NCI-H1436 treated with DMSO at 0.1 percent for 48 hours (cell line): ENCODE measurements at places on chromosomes 16 and 17.

DNA sequence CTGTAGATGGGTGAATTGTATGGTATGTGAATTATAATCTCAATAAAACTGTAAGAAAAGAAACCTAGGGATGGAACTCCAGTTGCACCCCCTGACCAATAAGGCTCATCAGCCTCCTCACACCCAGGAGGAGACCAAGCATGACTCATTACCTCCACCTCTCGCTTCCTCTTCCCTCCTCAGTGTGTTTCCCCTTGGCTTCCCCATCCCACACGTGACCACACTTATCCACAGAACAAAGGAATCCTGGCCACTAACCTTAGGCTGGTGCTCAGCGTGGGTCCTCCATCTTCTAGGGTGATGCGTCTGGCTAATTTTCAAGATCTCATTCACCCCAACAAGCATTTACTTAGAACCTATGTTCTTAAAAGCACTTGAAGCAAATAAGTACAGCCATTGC lies 36.2 kb upstream of the MAP3K14 start:
- DNase-seq, result no peak

- no peak for DNase-seq
These were observed 536.9 kb downstream of the TMEM114 start for GRCh38 chr16:8053437-8053836.

- no peak for DNase-seq
These were observed 26.0 kb upstream of the MRC2 start for GRCh38 chr17:62601471-62601870.

DNA sequence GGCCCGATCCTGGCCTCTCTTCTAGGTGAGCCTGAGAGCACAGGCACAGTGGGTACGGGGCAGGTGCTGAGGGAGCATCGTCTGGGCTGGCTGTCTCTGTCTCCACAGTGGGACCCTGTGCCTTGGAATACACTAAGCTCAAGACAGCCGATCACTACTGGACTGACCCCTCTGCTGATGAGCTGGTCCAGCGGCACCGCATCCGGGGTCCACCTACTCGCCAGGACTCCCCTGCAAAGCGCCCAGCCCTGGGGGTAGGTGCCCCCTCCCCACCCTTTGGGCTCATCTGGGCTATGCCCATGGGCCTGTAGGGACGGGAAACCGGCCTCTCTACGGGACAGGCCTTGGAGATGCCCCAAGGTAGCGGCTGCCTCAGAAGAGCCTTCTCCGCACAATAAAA lies 25.6 kb downstream of the SGSM2 start:
- no peak for DNase-seq

- peak; percentile 9 for DNase-seq
These were observed 6.4 kb upstream of the GGT6 start for GRCh38 chr17:4566785-4567184.

DNA sequence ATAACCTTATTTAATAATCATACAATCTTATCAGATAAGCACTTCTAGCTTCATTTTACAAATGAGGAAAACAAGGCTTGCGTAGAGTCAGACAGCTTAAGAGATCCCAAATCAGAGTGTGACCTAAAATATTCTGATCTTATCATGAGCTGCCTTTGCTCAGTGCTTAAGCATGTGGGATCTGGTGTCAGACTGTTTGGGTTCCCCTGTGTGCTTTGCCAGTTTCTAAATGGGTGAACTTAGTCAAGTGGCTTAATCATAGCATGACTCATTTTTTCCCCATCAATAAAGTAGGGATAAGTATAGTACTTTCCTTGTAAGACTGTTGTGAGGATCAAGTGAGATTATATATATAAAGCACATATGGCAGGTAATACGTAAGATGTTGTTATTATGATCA lies 612.6 kb upstream of the C16orf82 start:
- peak; percentile 31 for DNase-seq

DNA sequence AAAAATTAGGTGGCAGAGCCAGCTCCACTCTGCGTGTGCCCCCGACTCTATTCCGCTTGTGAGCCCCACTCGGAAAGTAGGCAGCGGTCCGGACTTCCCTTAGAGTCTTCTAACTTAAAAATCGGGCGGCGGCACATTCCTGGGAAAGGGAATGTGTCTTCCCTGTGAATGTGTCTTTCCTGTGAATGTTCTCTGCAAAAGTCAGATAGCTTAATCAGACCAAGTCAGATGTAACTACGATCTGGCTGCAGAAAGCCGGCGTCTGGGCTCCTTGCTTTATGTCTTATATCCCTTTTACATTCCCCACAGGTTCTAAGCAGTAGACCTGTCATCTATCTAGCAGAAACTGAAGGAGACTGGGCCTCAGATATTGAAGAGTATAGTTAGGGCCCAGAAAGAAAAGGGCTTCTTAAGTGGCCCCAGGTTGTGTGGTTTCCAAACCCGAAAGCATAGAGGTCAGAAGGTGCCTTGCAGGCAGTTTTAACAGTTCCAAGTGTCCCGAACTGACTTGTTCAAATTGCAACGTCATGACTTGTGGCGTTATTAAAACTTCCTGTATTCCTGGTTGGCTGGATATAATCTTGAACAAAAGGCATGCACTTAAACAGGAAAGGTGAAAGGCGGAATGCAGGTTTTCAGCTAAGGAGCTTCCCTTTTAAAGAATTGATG lies 601 bp downstream of the PHKB start:
- no peak for DNase-seq

- DNase-seq, result no peak
These were observed 7.2 kb downstream of the ADAM11 start for GRCh38 chr17:44765965-44766364.

- DNase-seq, result no peak
These were observed 51.2 kb downstream of the SNX29 start for GRCh38 chr16:12027558-12028287.

DNA sequence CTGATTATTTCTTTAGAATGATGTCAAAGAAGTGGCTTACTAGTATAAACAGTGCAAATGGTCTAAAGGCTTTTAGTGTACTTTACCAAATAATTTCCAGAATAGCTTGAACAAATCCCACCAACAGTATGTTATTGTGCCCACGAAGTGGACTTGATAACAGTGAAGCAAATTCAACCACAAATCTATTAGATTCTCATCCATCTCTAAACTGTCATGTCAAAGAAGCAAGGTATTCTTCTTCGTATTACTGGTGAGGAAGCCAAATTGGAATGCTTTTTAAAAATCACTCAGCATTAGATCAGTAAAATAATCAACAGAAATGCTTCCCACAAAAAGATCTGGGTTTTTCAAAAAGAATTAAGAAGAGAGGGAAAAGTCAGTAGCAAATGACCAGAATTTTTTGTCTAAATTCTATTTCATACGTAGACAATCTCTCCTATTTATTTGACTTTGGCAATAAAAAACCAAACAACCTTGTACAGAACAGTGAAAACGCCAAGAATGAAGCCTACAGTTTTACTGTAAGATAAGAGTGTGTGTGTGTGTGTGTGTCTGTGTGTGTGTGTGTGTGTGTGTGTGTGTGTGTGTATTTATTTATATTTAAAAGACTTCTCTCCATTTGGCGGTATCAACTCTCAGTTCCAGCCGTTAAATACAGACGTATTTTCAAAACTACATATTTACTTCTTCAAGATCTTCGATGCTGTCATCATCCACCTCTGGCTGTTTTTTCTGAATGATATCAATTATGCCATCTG lies 114.6 kb downstream of the CYB561 start:
- no peak for DNase-seq

DNA sequence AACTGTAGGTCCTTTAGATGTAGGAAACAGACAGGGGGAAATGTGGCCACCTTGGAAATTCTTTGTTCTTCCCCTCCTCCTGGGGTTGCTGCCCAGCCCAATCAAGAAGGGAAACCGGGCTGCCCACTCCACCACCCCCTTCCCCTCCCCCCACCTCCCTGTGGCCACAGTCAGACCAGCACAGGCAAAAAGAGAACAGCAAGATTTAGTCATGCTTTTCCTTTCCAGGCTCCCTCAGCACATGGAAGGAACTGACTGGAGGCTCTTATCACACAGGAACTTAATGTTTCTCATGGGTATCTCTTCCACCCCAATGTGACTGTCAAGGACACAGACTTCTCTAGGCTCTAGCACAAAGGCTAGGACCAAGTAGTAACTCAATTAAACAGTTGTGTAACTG lies 3.0 kb upstream of the CCL1 start:
- DNase-seq, result no peak
